ENCODE measurements at places on chromosomes 3 and 15. TPM values are rescaled to one million over a fixed set of nuclear protein-coding genes. Genes with fewer than 3 reads are reported as not detected.

DNA sequence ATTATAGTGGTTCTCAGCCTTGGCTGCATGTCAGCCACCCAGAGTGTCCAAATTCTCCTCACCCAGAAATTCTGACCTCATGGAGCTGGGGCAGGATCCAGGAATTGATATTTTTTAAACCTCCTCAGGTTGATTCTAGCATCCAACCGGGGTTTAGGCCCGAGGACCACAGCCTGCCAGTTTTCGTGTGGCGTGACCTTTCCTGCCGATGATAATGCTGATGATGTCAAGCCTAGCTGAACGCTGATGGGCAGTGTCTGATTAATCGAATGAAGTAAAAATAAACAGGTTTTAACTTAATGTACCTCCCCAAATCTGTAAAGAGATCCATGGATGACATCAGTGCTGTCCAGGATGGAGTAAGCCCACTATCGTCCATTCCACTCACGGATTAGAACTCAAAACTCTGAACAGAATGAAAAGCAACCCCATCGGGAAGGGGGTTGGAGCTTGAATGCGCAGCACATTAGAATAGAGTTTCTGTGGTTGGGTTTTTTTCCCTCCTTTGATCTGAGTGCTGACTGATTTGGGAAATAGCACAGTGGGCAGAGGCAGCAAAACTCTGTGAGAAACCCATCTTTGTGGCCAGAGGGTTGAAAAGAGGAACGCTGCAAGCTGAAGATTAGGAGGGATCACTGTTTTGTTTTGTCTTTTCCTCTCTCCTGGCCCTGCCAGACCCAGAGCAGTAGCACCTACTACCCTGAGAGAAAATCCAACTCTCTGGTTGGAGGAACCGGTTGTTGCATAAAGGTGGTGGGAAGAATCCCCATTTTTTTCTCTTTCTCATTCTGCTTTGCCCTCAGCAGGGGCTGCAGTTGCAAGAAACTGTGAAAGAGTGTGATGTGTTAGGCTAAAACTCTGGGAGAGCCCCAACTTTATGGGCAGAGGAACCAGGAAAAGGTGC is 153.9 kb downstream of the APBA2 start:
- no peak overlapping the region for H3K27ac ChIP-seq
- H3K36me3 ChIP-seq, result no peaks in the 10 kb centered on the region
- H3K4me3 ChIP-seq, result no peak overlapping the region
- no peak for DNase-seq

DNA sequence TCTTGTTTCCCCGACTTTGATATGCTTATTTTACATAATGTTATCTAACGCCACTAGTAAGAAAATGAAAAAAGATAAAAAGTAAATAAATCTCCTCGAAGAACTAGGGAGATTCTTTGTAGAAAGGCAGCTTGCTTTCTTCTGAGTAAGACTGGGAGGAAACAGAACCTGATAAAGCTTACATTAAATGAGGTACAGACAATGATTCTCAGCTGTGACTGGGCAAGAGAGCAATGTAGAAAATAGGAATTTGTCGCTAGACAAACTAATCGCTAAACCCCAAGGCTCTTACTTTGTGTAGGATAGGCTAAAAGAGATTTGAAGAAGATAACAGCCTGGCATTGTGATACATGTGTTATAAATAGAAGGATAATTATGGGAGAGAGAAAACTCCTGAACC is 919.0 kb upstream of the ALCAM start:
- DNase-seq, result no peak
- no peak overlapping the region for H3K4me3 ChIP-seq
- H3K27me3 ChIP-seq, result no peaks in the 10 kb centered on the region
- no peaks in the 10 kb centered on the region for H3K36me3 ChIP-seq

Gene RETNLB
- not detected for polyA plus RNA-seq

Gene IL17RB
- 13.3 TPM for polyA plus RNA-seq

GRCh38 chr15:86135041-86135440 is 55.4 kb downstream of the AGBL1 start:
- H3K36me3 ChIP-seq, result no peaks in the 10 kb centered on the region
- H3K4me1 ChIP-seq, result no peaks in the 10 kb centered on the region
- H3K27me3 ChIP-seq, result no peaks in the 10 kb centered on the region
- H3K4me3 ChIP-seq, result no peak overlapping the region

- H3K27ac ChIP-seq, result no peak overlapping the region
- no peaks in the 10 kb centered on the region for H3K27me3 ChIP-seq
Observed at GRCh38 chr3:100810671-100811070, 101.4 kb downstream of the TFG start.

DNA sequence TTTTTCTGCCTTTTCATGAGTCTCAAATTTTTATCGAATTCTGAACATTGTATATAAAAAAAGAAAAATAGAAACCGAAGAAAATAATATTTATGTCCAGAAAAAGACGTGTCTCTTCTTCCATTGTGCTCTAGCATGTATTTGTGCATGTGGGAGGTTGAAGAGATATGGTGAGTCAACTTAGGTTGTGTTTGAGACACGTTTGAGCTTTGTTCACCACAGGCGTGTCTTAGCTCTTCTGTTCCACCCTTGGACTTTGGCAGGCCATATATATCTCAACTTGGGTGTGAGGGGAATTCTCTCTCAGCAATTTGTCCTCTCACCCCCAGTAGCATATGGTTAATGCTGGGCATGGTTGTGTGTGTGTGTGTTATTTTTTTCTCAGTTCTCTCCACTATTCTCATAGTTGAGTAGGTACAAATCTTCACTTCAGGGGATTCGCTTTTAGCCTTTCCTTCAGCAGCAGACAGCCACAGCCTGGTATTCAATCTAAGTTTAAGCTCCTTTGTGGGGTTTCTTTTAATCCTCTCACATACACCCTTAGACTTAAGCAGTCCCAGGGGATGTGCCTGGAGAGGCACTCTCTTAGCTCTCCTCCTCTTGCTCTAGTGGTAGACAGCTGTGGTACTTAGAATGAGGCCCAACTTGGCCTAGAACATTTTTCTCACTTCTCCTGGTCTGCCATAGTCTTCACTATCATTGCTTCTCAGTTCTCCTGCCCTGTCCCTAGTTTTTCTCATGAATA is 286.5 kb upstream of the RBMS3 start:
- DNase-seq, result no peak
- H3K36me3 ChIP-seq, result no peaks in the 10 kb centered on the region
- H3K27ac ChIP-seq, result no peak overlapping the region
- H3K4me1 ChIP-seq, result no peaks in the 10 kb centered on the region
- no peak overlapping the region for H3K4me3 ChIP-seq

Data from large intestine (tissue), 12 donors.